ENCODE measurements at places on chromosomes 16 and 17. TPM values are rescaled to one million over a fixed set of nuclear protein-coding genes. Genes with fewer than 3 reads are reported as not detected.

The IRX3 gene
- 4.6 TPM for total RNA-seq

The UBN1 gene
- 28.4 TPM for total RNA-seq

The KCNAB3 gene
- 2.7 TPM for total RNA-seq

DNA sequence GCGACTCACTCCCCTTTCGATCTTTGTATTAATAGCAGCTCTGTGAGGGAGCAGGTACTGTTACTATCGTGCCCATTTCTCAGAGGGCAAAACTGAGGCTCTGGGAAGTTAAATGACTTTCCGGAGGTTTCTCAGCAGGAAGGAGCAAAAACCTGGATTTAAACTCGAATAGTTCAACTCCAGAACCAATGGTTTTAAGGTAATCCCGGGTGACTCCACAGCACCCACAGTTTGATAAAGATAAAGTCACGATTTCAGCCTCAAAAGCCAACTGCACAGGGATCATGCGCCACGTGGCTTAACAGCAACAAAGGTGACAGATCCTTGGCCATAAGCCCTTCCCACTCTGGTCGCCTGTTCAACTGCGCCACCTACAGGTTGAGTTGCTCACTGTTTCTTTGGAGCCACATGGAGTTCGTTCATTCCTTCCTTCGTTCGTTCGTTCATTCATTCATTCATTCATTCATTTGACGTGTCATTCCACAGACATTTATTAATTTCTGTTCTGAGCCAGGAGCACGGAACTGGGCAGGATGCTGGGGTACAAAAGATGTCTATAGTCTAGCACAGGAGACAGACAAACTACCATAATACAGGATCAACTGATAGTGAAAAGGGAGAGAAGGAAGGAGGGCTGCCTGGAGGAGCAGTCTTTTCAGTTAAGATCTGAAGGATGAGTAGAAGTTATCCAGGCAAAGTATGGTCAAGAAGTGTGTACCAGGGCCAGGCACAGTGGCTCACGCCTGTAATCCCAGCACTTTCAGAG, 134.8 kb downstream of the HS3ST2 start:
- H3K4me3 ChIP-seq: no peak overlapping the region
- H3K27ac ChIP-seq: no peak overlapping the region
- peaks cover 5% of the 10 kb centered on the region for H3K4me1 ChIP-seq
- H3K36me3 ChIP-seq: no peaks in the 10 kb centered on the region

DNA sequence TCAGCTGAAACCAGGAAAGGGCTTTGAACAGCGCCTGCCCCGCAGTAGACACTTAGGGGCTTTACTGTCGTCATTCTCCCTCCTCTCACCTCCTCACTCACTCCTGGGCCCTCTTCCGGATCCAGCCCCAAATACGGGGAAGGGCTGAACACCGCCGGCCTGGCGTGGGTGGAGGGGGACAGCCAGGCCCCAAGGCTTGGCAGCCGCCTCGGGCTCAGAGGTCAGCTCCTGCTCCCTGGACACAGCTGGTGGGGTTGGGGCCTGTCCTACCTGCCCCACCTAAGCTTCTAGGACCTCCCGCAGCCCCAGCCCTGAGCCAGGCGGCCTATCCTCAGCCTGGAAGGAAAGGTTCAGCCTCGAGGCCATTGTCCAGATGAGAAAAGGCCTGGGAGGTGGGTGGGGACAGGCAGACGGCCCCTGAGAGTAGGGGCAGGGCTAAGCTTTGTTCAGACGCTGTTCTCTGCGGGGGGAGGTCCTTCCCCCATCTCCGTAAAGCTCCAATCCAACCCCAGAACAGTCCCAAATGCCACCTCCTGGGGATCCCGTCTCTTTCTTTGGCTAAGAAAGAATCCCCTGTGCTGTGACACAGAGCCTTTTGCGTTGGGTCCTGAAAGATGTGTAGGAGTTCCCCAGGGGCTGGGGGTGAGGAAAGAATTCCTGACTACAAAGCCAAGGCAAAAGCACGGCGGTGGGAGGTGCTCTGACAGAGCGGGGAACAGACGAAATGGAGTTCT, 881 bp upstream of the LLGL1 start:
- peak; percentile 97 for DNase-seq
- peak overlapping the region; percentile 57 for H3K4me3 ChIP-seq
- H3K4me1 ChIP-seq: peaks cover 41% of the 10 kb centered on the region
- H3K27ac ChIP-seq: peak overlapping the region; percentile 96
- no peaks in the 10 kb centered on the region for H3K36me3 ChIP-seq
- H3K27me3 ChIP-seq: no peaks in the 10 kb centered on the region

- H3K4me1 ChIP-seq: no peaks in the 10 kb centered on the region
- H3K4me3 ChIP-seq: no peak overlapping the region
- no peaks in the 10 kb centered on the region for H3K27me3 ChIP-seq
- no peak overlapping the region for H3K27ac ChIP-seq
Measured at GRCh38 chr16:57308041-57308440, 23.6 kb upstream of the PLLP start.

GRCh38 chr17:44878627-44879221, 20.5 kb downstream of the EFTUD2 start:
- H3K27me3 ChIP-seq: no peaks in the 10 kb centered on the region
- DNase-seq: peak; percentile 52
- no peak overlapping the region for H3K4me3 ChIP-seq
- no peak overlapping the region for H3K27ac ChIP-seq
- no peaks in the 10 kb centered on the region for H3K4me1 ChIP-seq
- H3K36me3 ChIP-seq: peaks cover 6% of the 10 kb centered on the region

GRCh38 chr16:15539197-15539596, 103.8 kb downstream of the MARF1 start:
- peak; percentile 55 for DNase-seq
- H3K27me3 ChIP-seq: no peaks in the 10 kb centered on the region
- no peak overlapping the region for H3K4me3 ChIP-seq
- H3K27ac ChIP-seq: no peak overlapping the region
- no peaks in the 10 kb centered on the region for H3K36me3 ChIP-seq
